Large intestine (tissue), 12 donors: ENCODE measurements at places on chromosomes 16 and 17. TPM values are rescaled to one million over a fixed set of nuclear protein-coding genes. Genes with fewer than 3 reads are reported as not detected.

DNA sequence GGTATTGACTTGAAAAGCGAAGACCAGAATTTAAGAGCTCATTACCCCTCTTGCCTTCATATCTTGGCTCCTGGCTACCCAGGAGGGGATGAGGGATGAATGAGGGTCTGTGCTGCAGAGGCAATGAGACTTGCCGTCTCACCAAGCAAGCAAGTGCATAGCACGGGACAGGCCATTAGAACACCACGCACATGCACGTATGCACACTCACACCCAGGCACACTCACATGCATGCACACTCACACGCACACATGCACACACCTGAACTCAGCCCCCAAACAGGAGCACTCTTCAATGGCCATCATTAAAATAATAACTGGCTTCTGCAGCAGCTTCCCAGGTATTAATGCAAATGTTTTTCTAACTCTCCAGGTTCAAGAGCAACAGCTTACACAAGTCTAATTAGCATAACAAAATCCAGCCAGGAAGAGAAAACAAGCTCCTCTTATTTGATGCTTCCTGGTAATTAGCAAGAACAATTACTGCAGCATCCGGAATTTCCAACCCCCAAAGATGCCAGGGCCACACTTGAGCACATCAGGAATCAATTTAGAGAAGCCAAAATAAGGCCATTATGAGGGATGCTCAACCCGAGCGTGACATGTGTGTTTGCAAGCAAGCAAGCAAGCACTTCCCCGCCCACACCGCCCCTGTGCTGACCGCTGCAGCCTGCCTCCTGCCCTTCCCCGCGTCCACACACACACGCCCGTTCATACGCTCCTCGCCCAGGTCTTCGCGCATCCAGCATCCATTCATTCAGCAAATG lies 171.6 kb upstream of the TNRC6C start:
- no peak for DNase-seq

DNA sequence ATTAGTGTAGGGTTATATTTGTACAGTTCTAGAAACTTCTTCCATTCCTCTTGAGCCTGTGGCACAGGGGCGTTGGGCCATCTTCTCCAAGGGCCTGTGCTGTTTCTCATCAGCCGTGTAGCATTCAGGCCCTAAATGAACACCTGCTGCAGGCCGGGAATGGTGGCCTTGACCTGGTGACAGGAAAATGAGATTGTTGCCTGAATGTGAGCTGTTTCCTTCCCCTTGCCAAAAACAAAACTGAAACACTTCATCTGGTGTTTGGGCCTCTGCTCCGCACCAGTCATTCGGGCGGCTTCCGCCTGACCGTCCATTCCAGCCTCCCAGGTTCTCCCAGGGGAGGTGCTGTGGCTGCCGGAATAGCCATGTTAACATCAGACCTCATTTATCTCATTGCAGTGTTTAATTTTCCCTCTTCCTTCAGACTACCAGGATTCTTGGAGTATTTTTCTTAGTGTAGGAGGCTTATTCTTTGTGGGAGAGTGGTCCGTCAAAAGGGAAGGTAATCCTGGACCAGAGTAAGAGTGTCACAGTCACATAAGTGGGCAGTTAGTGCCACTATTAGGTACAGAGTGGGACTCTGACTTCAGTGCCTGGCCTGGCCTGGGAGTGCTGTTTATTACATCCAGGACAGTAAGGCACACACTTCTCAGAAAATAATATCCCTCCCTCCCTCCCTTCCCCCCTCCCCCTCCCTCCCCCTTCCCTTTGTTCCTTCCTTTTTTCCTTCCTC lies 61.9 kb downstream of the WWP2 start:
- no peak for DNase-seq

DNA sequence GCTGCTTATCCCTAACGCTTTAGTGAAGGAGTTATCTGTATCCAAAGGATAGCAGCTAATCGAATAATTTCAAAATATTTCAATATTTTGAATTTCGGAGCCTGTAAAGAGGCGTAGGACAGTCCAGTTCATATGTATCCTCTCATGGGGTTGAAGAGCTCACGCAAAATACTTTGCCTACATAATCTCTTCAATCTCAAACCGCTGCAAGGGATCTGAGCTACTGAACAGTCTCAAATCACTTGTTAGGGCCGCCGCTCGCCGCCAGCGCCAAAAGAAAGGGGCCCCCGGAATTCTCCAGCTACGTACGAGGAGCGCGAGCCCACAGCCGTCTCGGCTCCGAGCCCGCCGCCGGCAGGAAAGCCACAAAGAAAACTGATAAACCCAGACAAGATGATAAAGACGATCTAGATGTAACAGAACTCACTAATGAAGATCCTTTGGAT lies 601 bp upstream of the RFWD3 start:
- peak; percentile 62 for DNase-seq

DNA sequence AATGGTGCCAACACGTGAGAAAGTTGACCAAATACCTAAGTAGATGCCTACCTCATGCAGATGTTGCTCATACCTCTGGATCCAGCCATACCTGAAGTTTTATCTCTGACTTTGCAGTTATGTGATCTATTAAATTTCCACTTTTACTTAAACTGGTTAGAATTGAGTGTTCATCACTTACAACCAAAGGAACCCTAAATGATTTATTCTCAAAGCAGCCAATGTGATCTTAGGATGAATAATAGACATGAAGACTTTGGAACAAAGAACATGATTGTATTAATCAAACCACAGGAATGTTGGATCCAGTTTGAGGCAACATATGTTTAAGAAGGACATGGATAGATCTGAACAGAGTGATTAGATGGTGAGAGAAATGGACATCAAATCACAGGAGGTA lies 68.7 kb downstream of the IRX6 start:
- no peak for DNase-seq

- DNase-seq, result no peak
Measured at GRCh38 chr17:75628425-75628824, 4.8 kb upstream of the SMIM5 start.

- DNase-seq, result no peak
Measured at GRCh38 chr16:24345704-24346103, 89.6 kb downstream of the CACNG3 start.

GRCh38 chr17:42132941-42133340 lies 10.3 kb downstream of the HSPB9 start:
- peak; percentile 61 for DNase-seq

DNA sequence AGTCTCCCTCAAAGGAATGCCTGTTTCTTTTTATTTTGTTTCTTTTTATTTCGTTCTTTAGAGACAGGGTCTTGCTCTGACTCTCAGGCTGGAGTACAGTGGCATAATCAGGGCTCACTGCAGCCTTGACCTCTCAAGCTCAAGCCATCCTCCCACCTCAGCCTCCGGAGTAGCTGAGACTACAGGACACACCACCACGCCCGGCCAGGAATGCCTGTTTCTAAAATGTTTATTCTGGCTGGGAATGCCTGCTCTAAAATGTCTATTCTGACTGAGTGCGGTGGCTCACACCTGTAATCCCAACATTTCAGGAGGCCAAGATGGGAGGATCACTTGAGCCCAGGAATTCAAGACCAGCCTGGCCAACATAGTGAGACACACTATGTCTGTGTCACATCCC lies 2.5 kb upstream of the MMP28 start:
- no peak for DNase-seq

DNA sequence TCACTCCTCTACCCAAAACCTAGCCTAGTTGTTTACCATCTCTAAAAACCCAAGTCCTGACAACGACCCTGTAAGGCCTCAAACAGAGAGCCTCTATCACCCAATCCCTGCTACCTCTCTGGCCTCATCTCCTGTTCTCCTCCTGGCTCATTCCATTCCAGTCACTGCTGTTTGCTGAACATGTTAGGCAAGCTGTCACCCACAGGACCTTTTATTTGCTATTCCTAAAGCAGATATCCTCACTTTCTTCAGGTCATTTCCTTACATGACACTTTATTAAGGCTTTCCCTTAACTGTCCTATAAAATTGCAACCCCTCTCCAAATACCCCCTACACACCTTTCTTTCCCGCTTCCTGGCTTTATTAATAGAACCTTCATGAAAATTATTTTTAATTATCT lies 85.1 kb downstream of the KANSL1 start:
- DNase-seq, result no peak

DNA sequence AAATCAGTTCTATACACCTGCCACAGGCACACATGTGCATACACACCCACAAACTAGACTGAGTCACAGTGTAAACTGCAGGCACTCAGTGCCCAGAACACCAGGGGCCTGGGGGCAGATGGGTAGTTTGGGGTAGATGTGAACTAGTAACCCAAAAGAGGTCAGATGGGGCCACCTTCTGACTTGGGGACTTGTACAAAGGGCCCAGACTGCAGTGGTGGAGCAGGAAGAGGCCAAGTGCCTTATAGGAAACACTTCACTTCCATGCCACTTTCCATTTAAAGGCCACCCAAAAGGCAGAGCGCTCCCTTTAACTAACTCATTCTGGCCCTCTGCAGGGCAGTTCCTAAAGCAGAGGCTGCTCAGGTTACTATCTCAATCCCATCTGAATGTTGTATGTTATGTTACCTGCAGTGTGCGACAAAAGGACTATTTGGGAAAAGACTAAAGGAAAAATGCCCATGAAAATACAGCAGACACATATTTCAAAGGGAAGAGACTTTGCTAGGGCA lies 27.8 kb upstream of the ERN1 start:
- DNase-seq, result no peak

DNA sequence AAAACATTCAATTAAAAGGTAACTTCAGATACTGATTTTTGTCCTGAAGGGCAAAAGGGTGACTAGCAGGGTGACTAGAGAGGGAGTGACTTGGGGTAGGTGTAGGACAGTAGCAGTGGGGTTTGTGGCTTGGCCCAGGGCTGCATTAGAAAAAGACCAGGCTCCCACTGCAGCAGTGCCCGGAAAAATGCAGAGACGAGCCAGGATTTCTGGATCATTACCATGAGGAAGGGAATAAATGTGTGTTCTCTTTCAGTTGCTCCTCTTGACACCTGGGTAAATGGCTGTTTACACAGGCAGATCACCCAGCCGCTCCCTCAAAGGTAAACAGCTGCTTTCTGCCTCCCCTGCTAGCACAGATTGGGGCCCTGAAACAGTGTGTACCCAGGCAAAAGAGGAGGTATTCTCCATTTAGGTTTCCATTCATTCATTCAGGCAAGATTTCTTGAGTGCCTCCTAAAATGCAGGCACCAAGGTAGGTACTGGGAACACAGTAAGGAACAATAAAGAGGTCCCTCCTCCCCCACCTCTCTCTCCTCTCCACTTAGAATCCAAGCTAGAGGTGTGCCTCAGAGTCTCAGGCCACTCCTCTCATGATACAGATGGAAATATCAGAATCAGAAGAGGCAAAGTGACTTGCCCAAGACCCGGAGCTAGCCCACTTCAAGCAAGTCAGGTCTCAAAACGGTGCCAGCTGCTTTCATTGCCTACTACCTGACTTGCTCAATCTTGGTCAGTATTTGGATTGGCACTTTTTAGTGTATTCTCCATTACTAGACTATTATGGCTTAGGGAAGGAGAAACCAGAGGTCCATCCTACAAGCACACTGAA lies 15.2 kb upstream of the TOX3 start:
- no peak for DNase-seq

DNA sequence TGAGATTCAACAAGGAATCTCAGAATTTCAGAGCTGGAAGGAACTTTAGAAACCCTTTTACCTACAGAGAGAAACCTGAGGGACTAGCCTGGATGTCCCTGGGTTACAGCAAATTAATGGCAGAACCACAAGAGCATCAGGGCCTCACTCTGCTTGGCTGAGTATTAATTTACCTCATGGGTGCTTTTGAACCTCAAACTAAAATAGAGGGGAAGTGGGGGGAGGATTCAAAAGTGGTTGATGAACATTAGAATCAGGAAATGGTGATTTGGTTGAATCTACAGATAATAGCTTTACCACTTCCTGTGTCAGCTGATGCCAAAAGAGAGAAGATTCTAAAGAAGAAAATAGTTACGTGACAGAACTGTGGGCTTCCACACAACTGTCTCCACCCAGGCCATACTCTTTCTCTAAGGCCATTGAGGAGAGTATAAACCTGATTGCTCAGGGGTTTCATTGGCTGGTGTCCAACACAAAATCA lies 11.3 kb upstream of the SKAP1 start:
- DNase-seq, result no peak

DNA sequence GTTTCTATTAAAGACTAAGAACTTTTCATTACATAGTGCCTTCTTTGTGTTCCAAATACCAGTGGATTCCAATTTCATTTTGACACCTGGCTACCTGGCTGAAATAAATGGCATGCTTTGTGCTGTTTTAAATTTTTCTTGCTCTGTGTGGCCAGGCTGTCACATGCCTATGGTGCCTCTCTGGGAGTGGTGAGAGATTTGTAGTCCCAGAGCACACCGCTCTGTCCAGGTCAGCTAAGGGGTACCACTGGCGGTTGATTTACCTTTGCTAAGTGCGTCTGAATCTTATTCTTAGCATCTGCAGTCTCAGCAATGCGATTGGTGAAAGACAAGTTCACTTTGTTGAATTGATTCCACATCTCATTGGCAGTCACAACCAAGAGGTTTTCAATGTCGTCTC lies 29.4 kb downstream of the TEKT3 start:
- DNase-seq, result no peak

- no peak for DNase-seq
Measured at GRCh38 chr16:12377497-12377896, 401.0 kb downstream of the SNX29 start.

- DNase-seq, result peak; percentile 91
Measured at GRCh38 chr17:28384281-28385036, 13.0 kb downstream of the SARM1 start.

DNA sequence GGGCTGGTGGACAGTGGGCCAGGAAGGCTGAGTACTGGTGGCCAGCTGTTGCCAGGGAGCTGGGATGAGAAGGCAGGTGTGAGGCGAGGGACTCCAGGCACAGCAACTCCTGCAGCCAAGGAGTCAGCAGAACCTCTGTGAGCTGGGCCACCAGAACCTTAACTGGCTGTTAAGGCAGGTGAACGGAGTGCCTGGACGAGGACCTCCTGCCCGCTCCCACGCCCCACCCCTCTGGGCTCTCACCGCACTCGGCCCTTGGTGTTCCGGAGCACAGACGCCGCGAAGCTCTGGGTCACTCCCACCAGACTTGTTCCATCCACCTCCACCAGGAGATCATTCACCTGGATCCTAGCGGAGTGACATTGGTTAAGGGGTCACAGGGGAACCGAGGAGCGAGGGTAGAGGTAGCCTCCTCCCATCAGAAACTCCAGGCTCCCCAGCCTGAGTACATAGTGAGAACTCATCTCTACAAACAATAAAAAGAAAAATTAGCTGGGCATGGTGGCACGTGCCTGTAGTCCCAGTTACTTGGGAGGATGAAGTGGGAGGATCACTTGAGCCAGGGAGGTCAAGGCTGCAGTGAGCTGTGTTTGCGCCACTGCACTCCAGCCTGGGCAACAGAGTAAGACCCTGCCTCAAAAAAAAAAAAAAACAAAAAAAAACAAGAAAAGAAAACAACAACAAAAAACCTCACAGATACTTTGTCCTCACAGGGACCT lies 9.3 kb downstream of the PPP1R9B start:
- no peak for DNase-seq

GRCh38 chr17:65092262-65092661 lies 35.7 kb upstream of the GNA13 start:
- no peak for DNase-seq

The MIS12 gene
- 23.9 TPM for polyA plus RNA-seq

The ARL4D gene
- polyA plus RNA-seq, result 5.4 TPM

The ARHGDIG gene
- polyA plus RNA-seq, result 4.5 TPM

The METTL26 gene
- 59.1 TPM for polyA plus RNA-seq

The CCDC43 gene
- polyA plus RNA-seq, result 25.5 TPM
